ENCODE measurements at places on chromosomes 5 and 9. TPM values are rescaled to one million over a fixed set of nuclear protein-coding genes. Genes with fewer than 3 reads are reported as not detected.

Gene SYK
- not detected for total RNA-seq

Gene MYMK
- total RNA-seq = not detected

Gene SPAG8
- total RNA-seq = 0.32 TPM

Gene LURAP1L
- total RNA-seq = 11.3 TPM

Gene TCERG1
- total RNA-seq = 45.3 TPM

Gene FAM200C
- total RNA-seq = 2.1 TPM

Gene ADCY2
- total RNA-seq = not detected

Gene PPP3R2
- total RNA-seq = not detected

Gene AQP3
- total RNA-seq = 1.3 TPM

Gene MAMDC4
- 6.2 TPM for total RNA-seq

Gene HRH2
- total RNA-seq = not detected

Gene PALM2AKAP2
- 0.06 TPM for total RNA-seq

Gene SPACA9
- total RNA-seq = 1.5 TPM

Gene HAVCR1
- total RNA-seq = not detected

Gene PLCXD3
- total RNA-seq = 0.19 TPM

Gene RETREG1
- total RNA-seq = 0.16 TPM

Gene OBP2B
- not detected for total RNA-seq

Gene NMUR2
- total RNA-seq = not detected

Gene ANKDD1B
- total RNA-seq = 1.3 TPM

Gene ORM1
- not detected for total RNA-seq

Gene LPAR1
- total RNA-seq = 0.32 TPM

Gene SV2C
- not detected for total RNA-seq

Measured in bladder microvascular endothelial cell (primary cell).